Urinary bladder (tissue), 4 donors: ENCODE measurements at places on chromosomes 2 and 18. TPM values are rescaled to one million over a fixed set of nuclear protein-coding genes. Genes with fewer than 3 reads are reported as not detected.

SPATA3 gene
- total RNA-seq, result not detected

DNA sequence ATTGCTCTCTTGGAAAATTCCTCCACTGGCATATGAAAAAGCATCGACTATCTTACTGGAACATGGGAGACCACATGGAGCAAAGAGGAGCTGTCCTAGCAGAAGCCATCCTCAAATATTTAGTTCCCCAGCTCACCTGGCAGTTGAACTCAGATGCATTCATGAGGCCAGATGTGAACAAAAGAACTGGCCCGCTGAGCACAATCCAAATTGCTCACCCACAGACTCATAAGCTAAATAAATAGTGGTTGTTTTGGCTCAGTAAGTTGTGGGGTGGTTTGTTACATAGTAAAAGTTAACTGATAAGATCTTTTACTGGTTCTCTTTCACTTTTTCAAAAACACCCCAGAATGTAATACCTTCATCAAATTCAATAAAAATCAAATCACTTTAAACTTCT lies 108.6 kb upstream of the CWC22 start:
- DNase-seq, result no peak

DNA sequence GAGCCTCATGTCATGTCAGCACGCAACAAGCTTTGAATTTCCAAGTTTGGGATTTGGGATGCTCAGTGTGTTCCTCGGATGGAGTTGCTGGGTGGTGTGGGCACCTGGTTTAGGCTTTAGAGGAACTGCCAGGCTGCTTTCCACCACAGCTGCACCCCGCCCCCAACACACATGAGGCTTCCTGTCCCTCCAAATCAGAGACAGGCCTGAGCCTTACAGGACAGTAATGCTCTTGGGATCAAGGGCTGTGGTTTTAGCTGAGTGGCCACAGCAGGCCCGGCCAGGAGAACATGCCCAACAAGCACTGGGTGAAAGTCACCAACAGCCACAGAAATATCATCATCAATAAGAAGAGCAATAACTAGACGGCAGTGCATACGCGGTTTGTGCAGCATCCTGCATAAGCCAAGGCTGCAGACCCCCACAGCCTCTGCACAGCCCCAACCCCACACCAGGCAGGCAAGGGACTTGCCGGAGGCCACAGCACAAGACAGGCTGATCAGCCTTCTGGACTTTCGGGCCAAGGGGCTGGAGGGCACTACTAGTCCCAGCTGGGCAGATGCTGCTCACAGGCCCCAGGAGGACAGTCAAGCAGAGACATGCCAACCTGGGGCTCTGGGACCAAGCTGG lies 29.7 kb upstream of the GPC1 start:
- no peak for DNase-seq

DNA sequence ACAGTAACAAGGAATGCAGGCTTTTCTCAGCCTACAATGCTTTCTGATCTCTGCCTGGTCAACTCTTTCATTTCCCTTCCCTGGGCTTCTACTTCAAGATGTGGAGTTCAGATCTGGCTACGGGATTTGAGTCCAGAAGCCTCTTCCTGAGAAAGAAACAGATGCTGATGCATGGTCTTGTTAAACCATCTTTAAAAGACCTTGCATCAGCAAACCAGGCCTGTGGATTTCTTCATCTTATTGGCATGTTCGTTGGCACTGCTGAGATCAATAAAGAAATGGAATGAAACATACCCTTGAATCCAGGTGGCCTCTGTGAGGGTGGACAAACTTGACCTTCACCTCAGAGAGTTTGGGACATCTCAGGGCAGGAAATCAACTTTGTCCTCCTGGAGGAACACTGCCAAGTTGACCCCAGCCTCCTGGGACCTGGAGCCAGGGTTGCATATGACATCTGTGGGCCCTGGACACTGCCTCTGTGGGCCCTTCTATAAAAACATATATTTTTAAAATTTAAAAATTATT lies 21.4 kb downstream of the IGFBP2 start:
- DNase-seq, result no peak

GRCh38 chr2:61538920-61539520 lies 864 bp upstream of the XPO1 start:
- DNase-seq, result no peak

- DNase-seq, result no peak
Observed at GRCh38 chr18:22703883-22704585, 229.1 kb upstream of the RBBP8 start.

- DNase-seq, result no peak
Observed at GRCh38 chr2:161112908-161113307, 47.3 kb upstream of the TANK start.

HOXD11 gene
- 6.0 TPM for total RNA-seq

DNA sequence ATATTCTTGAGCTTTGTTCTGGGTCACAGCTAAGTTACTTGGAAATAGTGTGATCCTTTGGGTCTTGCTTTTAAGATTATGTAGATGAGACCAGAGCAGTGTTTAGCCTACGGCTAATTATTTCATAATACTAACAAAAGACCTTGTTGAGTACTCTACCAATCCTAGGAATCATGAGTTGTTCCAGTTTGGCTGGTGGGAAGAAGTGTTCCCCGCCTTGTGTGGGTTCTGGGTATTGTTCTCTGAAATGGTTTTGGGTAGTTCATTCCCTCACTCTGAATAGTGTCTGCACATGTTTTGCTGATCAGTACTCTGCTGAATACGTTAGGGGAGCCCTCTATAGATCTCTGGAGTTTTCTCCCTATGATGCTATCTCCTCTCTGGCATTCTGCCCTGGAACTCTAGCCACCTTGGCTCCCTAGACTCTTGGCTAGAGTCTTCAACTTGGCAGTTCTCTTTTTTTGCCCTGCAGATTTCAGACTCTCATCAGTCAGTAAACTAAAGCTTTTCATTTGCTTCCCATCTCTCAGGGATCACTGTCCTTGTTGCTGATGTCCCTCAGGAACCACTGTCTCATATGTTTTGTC lies 48.4 kb downstream of the NEMP2 start:
- DNase-seq, result no peak
